Activated T-cell treated with anti-CD3 and anti-CD28 coated beads, Interleukin-2, amount 50 U/mL, for 24 hours (primary cell): ENCODE measurements at places on chromosomes 6 and 20.

DNA sequence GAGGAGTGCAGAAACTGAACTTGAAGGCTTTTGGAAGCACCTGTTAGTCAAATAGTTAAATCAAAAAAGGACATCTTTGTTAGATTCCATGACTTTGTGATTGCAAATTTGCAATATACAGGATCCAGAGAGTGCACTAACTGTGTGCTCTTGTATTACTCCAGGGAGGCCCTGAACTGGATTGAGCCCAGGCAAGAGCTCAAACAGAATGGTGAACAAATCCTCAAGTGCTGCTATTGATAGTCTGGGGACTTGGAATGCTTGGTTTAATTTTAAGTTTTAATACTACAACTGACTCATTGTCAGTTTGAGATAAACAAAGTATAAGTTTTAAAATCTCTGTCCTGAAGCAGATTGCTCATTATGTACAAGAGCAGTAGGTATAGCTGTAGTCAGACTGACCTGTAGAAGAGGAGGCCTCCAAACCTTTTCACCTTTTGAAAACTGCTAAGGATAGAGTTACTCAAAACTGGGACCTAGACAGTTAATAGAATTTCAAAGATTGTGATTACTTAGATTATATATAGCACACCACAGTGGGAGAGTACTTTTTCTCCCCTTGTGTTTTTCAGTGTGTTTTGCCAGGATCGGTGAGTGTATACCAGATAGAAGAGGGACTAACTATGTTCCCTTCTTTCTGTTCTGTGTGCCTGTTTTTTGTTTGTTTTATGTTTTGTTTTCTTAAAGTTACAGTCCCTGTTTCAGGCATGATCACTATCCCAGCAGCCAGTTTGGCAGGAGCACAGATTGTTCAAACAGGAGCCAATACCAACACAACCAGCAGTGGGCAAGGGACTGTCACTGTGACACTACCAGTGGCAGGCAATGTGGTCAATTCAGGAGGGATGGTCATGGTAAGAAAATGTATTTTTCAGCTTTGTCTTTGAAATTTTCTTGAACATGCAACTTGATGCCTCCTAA lies 18.3 kb downstream of the NFYA start:
- H3K36me3 ChIP-seq = peaks cover 93% of the 10 kb centered on the region
- no peak overlapping the region for H3K4me3 ChIP-seq
- no peaks in the 10 kb centered on the region for H3K4me1 ChIP-seq
- no peak for DNase-seq
- no peaks in the 10 kb centered on the region for H3K27me3 ChIP-seq
- no peak overlapping the region for H3K27ac ChIP-seq

- no peaks in the 10 kb centered on the region for H3K27me3 ChIP-seq
- no peak overlapping the region for H3K27ac ChIP-seq
- H3K4me3 ChIP-seq = no peak overlapping the region
- no peak for DNase-seq
- no peaks in the 10 kb centered on the region for H3K4me1 ChIP-seq
Observed at GRCh38 chr6:62175195-62175594, 110.8 kb downstream of the KHDRBS2 start.

DNA sequence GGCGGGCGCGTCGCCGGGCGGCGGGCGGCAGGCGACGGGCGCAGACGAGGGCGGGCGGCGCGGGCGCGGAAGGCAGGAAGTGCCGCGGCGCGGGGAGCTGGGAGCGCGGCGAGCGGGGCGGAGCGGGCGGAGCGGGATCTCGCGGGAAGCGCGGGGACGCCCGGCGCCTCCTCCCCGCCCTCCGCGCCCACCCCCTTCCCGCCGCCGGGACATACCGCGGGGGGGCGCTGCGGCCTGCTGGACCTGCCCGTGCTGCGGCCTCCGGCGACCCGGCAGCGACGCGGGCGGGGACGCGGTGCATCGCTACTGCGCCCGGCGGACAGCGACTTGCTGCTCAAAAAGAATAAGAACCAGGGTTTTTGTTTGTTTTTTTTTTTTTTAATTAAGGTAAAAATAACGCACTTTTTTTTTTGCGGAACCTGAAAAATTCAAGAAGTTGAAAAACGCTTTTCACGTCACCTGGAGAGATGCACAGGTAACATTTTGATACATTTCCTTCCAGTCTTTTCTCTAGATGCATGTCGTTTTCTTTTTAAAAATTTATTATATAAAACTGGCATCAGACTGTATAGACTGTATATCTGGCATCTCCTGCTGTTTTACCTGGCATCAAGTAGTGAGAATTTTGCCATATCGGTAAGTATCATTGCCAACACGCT lies at the start of gene CENPB:
Gene CENPB, minus strand, starts transcription at position 76 of the 659 bp plus-strand sequence. CDS start 257 bp downstream, outside the sequence.
- DNase-seq = peak; percentile 96
- H3K27ac ChIP-seq = peak within 1 kb of the TSS; percentile 91
- H3K4me1 ChIP-seq = peaks cover 39% of the 10 kb centered on the region
- peak within 1 kb of the TSS; percentile 83 for H3K4me3 ChIP-seq

- H3K27me3 ChIP-seq = no peaks in the 10 kb centered on the region
- H3K27ac ChIP-seq = peak overlapping the region; percentile 96
- peak overlapping the region; percentile 60 for H3K4me3 ChIP-seq
- H3K4me1 ChIP-seq = peaks cover 63% of the 10 kb centered on the region
- no peak for DNase-seq
Observed at GRCh38 chr6:137926985-137927384, 59.9 kb downstream of the TNFAIP3 start.

DNA sequence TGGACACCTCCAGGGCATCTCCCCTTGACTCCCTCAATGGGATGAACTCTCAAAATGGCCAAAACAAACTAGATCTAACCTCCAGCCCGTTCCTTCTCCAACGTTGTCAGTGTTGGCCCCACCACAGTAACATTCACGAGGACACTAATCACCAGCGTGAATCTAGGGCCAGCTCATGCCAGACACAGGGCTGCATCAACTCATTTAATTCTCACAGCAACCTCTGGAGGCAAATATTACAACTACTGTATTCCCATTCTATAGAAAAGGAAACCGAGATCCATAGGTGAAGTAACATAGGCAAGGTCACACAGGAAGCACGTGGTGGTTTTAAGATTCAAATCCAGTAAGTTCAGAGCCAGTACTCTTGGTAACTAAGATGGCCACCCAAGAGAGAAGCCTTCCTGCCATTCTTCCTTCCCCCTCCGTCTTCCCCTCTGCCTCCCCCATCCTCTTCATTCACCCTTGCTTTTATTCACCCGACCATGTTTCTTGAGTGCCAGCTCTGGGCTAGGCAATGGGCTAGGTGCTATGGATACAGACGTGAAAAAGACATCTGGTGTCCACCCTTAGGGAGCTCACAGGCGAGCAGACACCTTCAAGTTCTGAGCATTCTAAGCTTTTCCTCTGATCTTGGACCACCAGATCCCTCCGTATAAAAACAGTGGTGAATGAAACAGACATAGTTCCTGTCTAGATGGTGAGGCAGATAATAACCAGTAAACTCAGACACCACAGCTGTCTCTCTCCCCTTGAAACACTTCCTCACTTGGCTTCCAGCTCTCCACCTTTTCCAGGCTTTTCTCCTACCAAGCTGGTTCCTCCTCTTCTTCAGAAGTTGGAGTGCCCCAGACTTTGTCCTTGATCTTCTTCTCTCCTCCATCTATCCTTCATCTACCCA lies 9.6 kb downstream of the CCM2L start:
- H3K27ac ChIP-seq = no peak overlapping the region
- no peak for DNase-seq
- peak overlapping the region; percentile 74 for H3K4me3 ChIP-seq

DNA sequence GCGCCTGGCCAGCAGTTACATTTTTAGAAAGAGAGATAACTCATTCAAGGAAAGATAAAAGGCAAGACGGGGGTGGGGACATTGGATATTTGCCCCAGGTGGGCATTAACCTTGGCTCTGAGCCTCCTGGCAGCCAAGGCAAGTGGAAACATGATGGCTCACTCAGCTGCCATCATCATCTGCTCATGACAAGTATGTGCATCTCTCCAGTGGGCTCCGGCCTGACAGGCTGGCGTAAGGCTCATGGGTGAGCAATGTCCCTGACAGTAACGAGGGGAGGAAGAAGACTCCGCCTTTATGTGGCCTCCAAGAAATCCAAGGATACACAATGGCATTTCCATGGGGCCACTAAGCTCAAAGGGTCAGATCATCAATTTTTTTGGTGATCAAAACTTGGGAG lies 13.3 kb downstream of the ANKRD60 start:
- no peaks in the 10 kb centered on the region for H3K36me3 ChIP-seq
- H3K27me3 ChIP-seq = peaks cover 74% of the 10 kb centered on the region
- no peak for DNase-seq
- peaks cover 1% of the 10 kb centered on the region for H3K4me1 ChIP-seq
- H3K27ac ChIP-seq = no peak overlapping the region
- H3K4me3 ChIP-seq = no peak overlapping the region

- H3K27ac ChIP-seq = no peak overlapping the region
- H3K27me3 ChIP-seq = peaks cover 3% of the 10 kb centered on the region
- H3K36me3 ChIP-seq = no peaks in the 10 kb centered on the region
- peaks cover 4% of the 10 kb centered on the region for H3K4me1 ChIP-seq
Observed at GRCh38 chr20:19907326-19908056, 109.7 kb upstream of the NAA20 start.

- no peaks in the 10 kb centered on the region for H3K27me3 ChIP-seq
- H3K36me3 ChIP-seq = peaks cover 11% of the 10 kb centered on the region
- H3K27ac ChIP-seq = peak overlapping the region; percentile 85
- peaks cover 35% of the 10 kb centered on the region for H3K4me1 ChIP-seq
Observed at GRCh38 chr6:149567194-149567586, 1.0 kb downstream of the GINM1 start.

- H3K36me3 ChIP-seq = no peaks in the 10 kb centered on the region
- no peak overlapping the region for H3K27ac ChIP-seq
- DNase-seq = no peak
Observed at GRCh38 chr20:8320306-8320705, 188.2 kb downstream of the PLCB1 start.

- peak; percentile 62 for DNase-seq
- peaks cover 58% of the 10 kb centered on the region for H3K27me3 ChIP-seq
- peak within 1 kb of the TSS; percentile 14 for H3K27ac ChIP-seq
- peak within 1 kb of the TSS; percentile 84 for H3K4me3 ChIP-seq
- H3K4me1 ChIP-seq = peaks cover 18% of the 10 kb centered on the region
Observed at GRCh38 chr6:75748743-75749538, at the start of gene MYO6. MYO6 (plus strand) TSS chr6:75749239; CDS start chr6:75817548, 68,309 bp downstream.

- H3K4me1 ChIP-seq = peaks cover 17% of the 10 kb centered on the region
- peaks cover 8% of the 10 kb centered on the region for H3K27me3 ChIP-seq
- no peak for DNase-seq
- peak overlapping the region; percentile 65 for H3K4me3 ChIP-seq
- H3K27ac ChIP-seq = peak overlapping the region; percentile 78
Observed at GRCh38 chr20:38152175-38152620, 12.9 kb downstream of the TGM2 start.

GRCh38 chr20:62386383-62387218 lies at the start of gene RPS21:
RPS21 (plus strand) TSS chr20:62387103; CDS start chr20:62387339, 236 bp downstream.
- DNase-seq = peak; percentile 94
- peak within 1 kb of the TSS; percentile 95 for H3K4me3 ChIP-seq
- H3K27ac ChIP-seq = peak within 1 kb of the TSS; percentile 97
- H3K27me3 ChIP-seq = no peaks in the 10 kb centered on the region
- peaks cover 87% of the 10 kb centered on the region for H3K36me3 ChIP-seq
- H3K4me1 ChIP-seq = peaks cover 44% of the 10 kb centered on the region

DNA sequence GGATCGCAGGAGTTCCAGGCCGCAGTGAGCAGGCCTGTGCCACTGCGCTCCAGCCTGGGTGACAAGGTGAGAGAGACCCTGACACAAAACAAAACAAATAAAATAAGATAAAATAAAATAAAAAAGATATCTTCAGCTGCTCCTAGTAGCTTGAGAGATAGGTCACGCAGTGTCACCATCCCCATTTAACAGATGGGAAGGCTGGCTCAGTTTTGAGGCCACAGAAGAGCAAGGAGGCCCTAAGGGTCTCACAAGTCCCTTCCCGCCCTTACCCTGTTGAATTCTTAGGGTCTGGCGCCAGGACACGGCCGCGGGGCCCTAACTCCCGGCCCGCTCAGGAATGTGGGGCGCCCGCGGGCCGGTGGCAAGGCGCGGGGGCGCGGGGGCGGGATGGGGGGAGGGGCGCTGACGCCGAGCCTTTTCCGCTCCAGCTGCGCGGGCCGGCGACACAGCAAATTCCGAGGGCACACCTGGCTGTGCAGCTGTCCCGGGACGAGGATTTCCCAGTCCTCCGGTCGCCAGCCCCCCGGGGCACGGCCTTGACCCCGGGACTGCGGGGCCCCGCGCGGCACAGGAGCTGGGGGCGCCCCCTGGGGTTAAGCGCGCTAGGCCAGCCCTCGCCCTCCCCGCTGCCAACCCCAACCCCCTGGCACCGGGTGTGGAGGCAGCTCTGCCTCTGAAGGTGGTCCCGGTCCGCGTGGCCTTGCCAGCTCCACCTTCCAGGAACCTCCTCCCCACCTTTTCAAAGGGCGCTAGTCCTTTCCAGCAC lies 10.3 kb upstream of the R3HDML start:
- no peak overlapping the region for H3K27ac ChIP-seq
- H3K36me3 ChIP-seq = no peaks in the 10 kb centered on the region
- peaks cover 1% of the 10 kb centered on the region for H3K4me1 ChIP-seq
- H3K4me3 ChIP-seq = peak overlapping the region; percentile 29

- peak overlapping the region; percentile 53 for H3K4me3 ChIP-seq
Observed at GRCh38 chr6:21664314-21665109, 71.0 kb downstream of the SOX4 start.

DNA sequence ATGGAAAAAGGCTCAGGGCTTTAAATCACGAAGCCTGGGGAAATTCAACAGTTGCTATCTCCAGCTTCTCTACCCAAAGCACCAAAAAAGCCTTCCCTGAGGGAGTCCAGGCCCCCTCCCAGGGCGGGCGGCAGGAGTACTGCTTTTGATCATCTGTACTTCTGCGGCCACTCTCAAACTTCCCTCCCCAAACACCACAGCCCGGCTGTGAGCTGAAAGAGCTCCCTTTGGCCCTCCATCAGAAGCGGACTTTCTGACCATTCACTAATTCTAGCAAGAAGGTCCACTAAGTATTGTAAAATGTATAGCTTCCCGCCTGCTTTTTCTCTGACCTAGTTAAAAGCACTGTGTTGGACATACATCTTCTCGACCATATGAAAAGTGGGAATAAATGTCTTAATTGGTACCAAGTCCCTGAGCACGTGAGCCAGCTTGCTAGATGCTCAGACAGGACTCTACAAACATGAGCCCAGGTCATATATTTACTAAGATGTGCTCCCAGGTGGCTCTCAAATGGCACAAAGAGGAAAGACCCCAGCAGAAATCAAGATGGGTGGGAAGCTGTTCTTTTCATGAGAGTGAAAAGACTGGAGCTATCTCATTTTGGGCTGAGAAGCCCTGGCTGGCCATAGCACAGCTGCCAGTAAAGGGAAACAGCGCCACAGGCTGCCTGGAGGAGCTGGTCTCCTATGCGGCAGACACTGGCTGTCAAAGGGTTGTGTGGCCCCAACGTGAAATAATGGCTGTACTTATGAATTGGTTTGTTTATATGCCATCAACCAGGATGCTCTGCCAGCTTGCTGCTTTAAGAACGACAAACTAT lies 58.6 kb downstream of the GFOD1 start:
- no peak for DNase-seq
- peak overlapping the region; percentile 59 for H3K4me3 ChIP-seq

DNA sequence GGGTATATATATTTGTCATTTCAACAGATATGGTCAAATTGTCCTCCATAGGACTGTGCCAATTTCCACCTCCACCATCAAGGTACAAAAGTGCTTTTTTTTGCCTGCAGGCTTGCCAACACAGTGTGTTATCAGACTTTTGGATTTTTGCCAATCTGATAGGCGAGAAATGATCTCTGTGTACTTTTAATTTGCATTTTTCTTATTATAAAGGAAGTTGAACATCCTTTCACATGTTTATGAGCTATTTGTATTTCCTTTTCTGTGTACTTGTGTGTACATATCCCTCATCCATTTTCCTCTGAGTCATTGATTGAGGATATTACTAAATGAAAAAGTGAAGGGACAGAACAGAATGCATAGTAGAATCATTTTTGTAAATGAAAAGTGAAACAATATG lies 39.0 kb upstream of the PTPN1 start:
- H3K27me3 ChIP-seq = peaks cover 4% of the 10 kb centered on the region
- H3K4me3 ChIP-seq = no peak overlapping the region
- no peaks in the 10 kb centered on the region for H3K36me3 ChIP-seq
- H3K4me1 ChIP-seq = peaks cover 21% of the 10 kb centered on the region
